ENCODE measurements at places on chromosomes 6 and 20.

GRCh38 chr6:30097902-30098768, 14.8 kb downstream of the TRIM31 start:
- DNase-seq, result no peak

DNA sequence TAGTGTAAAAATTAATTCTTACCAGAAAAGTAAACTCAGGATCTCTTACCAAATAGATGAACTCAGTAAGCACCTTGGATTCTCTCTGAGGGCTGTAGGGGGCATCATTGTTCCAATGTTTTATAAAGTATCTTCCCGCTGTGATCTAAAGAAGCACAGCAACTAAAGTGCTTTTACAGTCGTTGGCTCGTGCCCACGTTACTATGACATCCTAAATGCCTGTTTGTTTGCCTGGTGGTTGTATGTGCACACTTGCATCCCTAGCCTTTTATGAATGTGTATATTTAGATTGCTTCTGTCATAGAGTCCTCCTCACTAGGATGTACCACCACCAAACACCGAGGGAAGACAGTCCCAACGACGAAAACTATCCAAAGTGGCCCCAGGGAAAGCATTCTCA, 34.5 kb downstream of the SLX4IP start:
- no peak for DNase-seq

GRCh38 chr20:48212806-48213509, 427.7 kb upstream of the SULF2 start:
- DNase-seq, result no peak

DNA sequence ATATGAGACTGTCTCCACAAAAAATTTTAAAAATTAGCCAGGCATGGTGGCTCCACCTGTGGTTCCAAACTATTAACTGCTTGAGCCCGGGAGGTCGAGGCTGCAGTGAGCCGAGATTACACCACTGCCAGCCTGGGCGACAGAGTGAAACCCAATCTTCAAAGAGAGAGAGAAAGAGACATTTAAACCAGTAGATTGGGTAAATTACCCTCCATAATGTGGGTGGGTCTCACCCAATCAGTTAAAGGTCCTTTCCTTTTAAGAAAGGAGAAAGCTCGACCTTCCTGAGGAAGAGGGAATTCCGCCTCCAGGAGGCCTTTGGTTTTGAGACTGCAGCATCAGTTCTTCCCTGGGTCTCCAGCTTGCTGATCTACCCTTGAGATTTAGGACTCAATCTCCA, 25.2 kb upstream of the SCML4 start:
- DNase-seq, result no peak

DNA sequence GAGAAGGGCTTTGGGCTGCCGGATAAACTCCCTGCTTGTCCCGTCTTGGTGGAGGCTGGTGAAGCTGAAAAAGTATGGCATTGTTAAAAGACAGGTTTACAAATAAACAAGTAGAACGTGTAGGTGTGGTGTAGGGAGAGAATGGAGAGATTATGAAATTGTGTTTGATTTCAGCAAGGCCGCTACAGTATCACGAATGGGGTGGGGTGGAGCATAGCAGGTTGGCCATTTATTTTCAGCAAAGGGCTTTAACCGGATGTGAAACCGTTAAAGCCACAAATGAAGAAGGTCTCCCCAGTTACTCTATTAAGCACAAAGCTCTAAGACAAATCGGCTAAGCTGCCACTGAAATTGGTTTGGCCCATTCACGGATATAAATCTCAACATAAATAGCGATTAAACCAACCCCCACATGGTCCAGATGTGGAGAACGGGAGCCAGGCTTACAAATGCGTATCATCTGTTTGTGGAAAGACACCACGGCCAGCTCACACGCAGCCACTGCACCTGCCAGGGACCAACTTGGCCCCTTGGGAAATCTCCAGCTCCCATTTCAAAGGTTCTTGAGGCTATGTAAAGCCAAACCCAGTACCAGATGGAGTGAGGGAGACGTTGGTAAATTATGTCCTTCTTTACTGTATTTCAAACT, 94.0 kb downstream of the ZMYND8 start:
- no peak for DNase-seq

DNA sequence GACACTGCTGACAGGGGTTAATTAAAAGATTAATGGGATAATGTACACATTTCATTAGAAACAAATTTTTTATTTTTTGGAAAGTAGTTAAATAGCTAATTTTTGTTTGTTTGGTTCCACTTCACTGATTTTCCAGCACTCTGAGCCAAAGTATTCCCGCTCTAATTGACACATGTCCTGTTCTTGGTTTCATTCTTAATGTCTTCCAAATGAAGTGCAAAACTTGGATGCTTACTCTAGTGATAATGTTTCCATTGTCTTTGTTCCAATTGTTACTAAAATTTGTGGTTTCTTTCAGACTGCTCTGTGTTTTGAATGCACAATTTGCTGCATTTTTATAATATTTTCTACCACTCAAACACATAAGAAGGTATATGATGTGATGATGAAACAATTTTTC, 794.3 kb downstream of the PHF3 start:
- no peak for DNase-seq

DNA sequence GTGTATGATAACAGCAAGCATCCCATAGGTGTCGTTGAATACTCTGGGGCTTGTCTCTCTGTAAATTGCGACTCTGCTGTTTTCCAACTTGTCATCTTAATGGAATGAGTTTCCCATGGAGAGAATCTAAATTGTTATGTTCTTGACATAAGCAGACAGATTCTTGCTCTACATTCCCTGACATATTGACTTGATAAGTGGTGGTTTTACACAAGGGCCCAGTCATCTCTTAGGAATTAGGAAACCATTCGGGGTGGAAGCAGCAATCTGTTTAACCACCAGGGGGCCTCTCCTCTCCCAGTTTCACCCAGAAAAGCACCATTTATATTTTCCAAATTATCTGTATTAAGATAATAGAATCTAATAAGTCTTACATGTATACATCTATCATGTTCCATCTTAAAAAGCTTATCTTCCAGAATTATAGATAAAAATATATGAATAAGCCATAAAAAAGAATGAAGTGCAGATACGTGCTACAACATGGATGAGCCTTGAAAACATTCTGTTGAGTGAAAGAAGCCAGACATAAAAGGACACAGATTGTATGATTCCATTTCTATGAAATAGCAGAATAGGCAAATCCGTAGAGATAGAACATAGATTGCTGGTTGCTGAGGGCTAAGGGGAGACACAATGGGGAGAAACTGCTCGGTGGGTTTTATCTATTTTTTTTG, 23.1 kb upstream of the MROH8 start:
- no peak for DNase-seq

DNA sequence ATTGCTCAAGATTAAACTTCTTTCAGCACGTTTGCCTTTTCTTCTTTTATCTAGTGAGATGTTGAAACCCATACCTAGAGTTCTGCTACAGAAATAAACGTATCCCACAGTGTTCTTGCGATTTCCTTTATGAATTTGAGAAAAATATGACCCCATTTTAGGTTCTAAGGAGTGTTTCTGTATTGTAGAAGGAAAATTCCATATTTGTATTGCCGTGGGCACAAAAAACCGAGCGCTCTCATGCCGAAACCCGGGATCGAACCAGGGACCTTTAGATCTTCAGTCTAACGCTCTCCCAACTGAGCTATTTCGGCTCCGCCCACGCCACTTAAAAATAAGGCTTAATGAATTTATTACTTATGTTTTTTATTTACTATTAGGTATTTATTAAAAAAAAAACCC, 23.7 kb downstream of the ZNF311 start:
- peak; percentile 72 for DNase-seq

- no peak for DNase-seq
Observed at GRCh38 chr6:126618639-126619343, 278.9 kb downstream of the CENPW start.

GRCh38 chr6:158408552-158409130, 96.4 kb downstream of the TULP4 start:
- no peak for DNase-seq
